Lung microvascular endothelial cell (primary cell): ENCODE measurements at places on chromosomes 5 and 9. TPM values are rescaled to one million over a fixed set of nuclear protein-coding genes. Genes with fewer than 3 reads are reported as not detected.

- no peak for DNase-seq
These were observed 273.4 kb downstream of the CSNK1G3 start for GRCh38 chr5:123785162-123786071.

DNA sequence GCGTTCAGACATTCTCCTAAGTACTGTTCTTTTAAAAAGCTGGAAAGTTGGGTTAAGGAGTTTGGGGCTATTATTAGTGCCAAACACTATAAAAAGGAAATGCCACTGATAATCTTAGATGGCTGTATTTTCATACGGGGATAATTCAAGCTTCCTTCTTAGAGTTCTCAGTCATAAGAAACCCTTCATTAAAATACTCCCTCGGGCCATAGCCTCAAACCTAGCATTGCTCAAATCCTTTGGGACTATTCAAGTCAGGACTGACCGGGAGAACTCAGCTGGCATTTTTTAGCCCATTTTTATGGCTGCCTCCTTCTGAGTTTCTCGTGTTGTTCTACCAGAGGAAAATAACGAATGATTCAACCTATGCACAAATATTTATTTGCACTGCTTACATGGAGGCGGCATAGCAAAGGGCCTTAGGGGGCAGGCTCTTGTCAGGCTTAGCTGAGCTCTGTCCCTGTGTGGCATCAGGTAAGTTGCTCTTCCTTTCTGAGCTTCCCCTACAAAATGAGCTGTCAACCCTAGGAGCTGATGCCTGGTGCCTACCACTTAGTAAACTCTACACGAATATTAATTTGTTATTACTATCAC is 33.5 kb upstream of the ADAM19 start:
- no peak for DNase-seq

GRCh38 chr5:60598424-60598823 is 101.5 kb downstream of the DEPDC1B start:
- DNase-seq, result no peak

DNA sequence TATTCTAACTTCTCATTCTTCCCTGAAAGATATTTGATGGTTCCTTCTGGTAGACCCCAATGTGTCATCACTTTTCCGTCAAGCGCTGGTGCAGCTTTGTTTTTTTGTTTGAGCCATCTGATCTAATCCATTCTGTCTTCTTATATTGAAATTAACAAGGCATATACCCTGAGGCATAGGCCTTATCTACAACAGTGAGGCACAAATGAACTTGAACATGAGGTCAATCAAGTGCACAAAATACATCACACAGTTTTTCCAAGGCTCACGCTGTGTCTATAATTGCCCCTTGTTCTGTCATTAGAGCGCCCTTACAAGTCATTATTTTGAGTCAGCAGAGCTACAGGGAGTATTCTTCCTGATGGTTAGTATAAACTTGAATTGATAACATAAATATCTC is 406.6 kb downstream of the MAT2B start:
- no peak for DNase-seq

The SNCB gene
- total RNA-seq, result 0.99 and 1.1 TPM in 2 replicates
